LNCaP clone FGC (cell line): ENCODE measurements at places on chromosomes 11 and 22.
A peak's percentile ranks its signal among the peaks of the same experiment; 100 is the strongest.

GRCh38 chr22:49370627-49371301, 456.9 kb downstream of the BRD1 start:
- DNase-seq, result no peak

DNA sequence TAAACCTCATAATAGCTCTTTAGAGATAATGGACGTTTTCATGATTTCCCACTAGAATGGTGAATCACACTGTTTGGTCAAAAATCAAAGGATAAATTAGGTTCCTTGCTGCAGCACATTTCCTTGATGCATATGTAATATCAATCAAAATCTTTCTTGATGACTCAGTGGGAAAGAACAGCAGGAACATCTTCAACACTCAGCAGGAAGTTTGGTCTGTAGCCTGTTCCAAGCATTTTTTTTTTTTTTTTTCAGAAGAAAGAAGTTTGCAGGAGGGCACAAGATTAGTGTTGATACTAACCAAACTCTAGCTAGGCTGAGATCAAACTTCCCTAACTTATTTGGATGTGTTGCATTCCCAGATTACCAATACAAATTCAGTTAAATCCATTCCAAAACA, 1529.8 kb downstream of the FAM181B start:
- DNase-seq, result no peak

DNA sequence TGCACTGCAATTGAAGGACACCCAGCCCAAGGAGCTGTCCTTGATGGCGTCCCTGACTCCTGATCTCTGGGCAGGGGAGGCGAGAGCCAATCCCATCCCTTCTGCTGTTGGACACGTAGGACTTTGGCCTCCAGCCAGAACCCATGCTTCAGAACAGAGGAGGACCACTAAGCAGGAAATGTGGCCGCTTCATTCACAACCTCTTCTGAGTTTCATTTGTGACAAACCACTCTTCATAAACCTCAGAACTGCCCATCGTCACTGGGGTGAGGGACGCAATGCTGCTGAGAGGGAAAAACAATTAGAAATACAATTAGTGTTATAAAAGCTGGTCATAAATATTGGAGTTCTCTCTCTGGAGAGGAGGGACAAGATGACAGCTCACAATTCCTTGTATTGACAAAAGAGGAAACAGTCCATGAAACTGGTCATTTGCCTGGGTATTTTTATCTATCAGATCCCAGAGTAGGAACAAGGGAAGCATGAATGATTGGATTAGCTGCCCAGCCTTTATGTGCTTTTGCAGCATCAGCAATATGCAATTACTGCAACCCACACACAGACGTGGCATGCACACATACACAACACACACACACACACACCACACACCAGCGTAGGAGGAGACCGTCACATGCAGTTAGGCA, 216.5 kb upstream of the CADM1 start:
- no peak for DNase-seq

GRCh38 chr22:42630901-42631602, 9.3 kb downstream of the ATP5MGL start:
- no peak for DNase-seq

GRCh38 chr11:45665933-45666647, 668 bp upstream of the CHST1 start:
- no peak for DNase-seq

GRCh38 chr11:64954201-64954600, 17.7 kb downstream of the MAJIN start:
- DNase-seq, result no peak

GRCh38 chr11:125975634-125976033, 29.8 kb downstream of the VSIG10L2 start:
- DNase-seq, result no peak

DNA sequence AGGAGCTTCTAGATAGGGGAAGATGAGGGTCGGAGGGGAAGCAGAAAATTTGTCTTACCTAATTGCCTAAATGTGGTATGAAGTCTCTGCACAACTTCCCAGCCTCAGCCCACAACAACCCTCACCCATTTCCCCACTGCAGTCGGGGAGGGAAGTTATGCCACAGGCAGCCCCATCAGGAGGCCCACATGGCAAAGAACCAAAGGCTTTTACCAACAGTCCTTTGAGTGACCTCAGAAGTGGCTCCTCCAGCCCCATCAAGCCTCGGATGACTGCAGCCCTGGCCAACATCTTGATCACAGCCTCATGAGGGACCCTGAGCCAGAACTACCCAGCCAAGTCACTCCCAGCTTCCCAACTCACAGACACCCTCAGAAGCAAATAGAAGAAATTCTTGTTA, 54.8 kb downstream of the CHST1 start:
- DNase-seq, result no peak

- peak; percentile 100 for DNase-seq
Observed at GRCh38 chr11:114162719-114163123, 103.2 kb downstream of the ZBTB16 start.
